CD4-positive, alpha-beta T cell treated with Interleukin-6 at 100 ng/mL for 8 hours (primary cell): ENCODE measurements at places on chromosomes 3 and 15.

DNA sequence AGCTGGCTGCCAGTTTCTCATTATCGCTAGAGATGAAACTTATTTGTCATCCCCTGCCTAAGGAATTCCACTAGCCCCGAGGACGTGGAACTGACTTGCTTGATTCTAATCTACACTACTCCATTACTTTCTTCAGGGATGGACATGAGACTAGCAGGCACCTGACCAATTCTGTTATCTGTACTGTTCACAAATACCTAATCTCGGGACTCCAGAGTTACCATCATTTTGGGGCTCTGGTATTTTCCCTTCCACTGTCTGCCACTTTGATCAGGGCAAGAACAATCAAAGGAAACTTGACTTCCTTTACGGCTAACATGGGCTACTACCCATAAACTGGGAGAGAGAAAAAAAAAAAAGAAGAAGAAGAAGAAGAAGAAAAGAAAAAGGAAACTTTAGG lies 27.8 kb downstream of the BMF start:
- DNase-seq = no peak

- DNase-seq = no peak
Observed at GRCh38 chr3:10315771-10316344, 5.1 kb downstream of the SEC13 start.

GRCh38 chr3:71885006-71885405 lies 100.1 kb upstream of the PROK2 start:
- no peak for DNase-seq

GRCh38 chr15:62606376-62607113 lies 436.0 kb upstream of the TPM1 start:
- DNase-seq = no peak

DNA sequence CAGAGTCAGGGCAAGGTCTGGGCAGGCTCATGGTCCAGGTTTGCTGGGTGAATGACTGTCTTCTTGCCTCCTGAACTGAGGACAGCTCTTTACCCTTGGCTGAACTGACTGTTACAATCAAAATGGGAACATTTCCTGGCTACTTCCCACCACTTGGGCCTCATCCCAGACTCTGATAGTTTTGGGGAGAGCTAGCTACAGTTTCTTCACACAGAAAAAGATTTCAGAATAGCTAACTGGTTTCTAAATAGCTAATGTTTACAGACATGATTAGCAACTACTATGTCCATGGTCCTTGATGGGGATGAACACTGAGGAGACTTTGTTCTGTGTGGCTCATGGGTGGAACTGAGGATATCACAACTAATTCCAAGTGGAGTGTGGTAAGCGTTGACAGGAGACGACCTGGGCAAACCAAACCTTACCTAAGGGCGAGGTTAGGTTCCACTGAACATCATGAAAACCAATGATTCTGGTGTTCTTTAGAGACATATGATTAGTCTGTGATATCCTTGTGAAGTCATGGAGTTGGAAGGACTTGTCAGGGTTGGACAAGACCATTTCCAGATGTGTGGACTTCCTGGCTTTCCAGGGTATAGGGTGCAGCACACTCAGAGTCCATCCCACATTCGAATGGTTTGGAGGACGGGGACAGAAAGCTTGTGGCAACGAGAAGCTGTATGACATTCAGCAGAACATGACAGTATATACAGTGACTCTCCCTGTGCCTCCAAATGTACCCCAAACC lies 7.3 kb downstream of the ALPK3 start:
- no peak for DNase-seq

DNA sequence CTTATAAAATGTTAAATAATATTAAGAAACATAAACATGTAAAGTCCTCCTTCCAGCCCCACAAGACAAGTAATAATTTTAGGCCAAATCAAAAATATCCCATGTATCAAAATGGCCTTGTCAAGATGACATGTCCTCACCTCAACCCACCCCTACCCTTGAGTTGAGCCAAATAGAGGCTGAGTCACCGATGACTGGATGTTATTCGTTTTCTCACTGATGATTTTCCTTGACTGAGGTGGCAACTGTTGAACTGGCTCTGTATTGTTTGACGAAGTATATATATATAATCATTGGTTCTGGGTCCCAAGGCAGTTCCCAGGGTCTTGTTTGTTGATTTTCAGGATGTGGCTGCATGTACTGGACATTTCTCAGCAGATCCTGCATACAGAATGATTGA lies 75.3 kb downstream of the TMEM108 start:
- DNase-seq = no peak

DNA sequence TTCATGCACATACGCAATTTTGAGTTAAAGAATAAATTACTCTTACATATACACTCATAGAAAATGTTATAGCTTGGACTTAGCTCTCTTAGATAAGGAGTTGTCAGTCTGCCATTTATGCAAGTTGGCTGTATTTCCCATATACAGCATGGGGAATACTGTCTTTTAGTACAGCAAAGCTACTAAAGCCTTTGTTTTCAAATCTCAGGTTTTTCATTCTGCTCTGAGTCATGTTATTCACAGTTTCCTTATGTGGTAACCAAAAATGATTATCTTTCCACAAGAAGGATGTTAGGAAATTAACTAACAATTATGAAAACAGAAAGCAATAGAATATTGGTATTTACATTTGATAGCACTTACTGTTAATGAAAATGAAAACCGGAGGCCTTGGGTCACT lies 4.3 kb upstream of the TIPARP start:
- no peak for DNase-seq

DNA sequence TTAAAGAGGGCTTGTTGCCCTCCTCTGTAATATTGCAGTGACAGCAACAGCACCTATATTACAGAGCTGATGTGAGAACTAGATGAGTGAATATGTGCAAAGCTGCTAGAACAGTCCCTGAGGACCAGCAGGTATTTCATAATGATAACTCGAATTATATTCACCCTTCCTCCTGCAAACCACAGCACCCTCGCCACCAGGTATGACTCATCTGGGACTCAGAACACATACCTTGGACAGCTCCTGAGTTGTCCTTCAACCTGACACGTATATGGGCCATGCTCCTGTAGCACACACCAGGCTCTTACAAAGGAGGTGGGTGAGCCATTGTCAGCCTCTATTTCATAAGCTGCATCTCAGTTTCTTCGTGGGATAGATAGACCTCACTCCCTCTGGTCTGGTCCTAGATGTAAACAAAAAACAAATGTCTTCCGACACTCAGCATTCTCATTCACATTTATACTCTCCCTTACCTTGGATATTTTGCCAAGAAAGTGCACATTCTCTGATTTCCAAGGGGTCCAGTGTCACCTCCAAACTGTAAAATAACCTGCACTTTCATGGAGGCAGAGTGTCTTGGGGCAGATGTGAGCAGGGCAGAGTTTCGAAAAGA lies 124.5 kb downstream of the TLE3 start:
- peak; percentile 6 for DNase-seq

DNA sequence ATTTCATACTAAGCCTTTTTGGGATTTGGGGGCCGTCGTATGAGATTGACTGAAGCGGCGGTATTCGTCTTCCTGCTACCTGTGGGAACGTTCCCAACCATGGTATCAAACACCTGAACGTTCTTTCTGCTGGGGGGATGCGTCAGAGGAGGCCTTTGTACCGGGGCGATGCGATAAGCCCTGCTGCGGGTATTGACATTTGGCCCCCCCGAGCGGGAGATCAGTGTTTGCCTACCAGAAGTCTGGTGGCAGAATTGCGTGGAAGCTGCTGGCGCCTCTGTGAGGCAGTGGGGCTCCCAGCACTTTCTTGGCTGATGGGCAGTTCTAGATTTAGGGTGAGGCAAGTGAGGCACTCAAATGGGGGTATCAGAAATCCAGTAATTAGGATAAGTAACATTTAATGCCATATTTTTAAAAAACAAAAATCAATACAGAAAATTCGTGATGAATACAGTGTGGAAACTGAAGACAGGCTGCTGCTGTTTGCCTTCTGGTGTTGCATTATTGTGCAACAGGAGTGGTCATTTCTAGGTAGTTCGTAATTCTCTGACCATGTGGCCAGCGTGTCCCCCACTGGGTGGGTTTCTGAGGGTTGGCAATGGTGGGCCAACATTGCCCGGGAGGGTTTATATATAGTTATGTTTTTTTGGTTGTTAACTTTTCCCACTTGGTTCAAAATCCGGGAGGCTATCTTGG lies 12.7 kb downstream of the TRPM1 start:
- no peak for DNase-seq

GRCh38 chr3:63995086-63995485 lies 28.2 kb downstream of the PSMD6 start:
- DNase-seq = no peak

GRCh38 chr15:79883579-79884203 lies 13.1 kb downstream of the MTHFS start:
- no peak for DNase-seq

- no peak for DNase-seq
Observed at GRCh38 chr15:48828906-48829305, 18.0 kb upstream of the CEP152 start.
